Stimulated activated CD8-positive, alpha-beta memory T cell treated with anti-CD3 and anti-CD28 coated beads, Interleukin-7, amount 100 ng/mL, for 48 hours (primary cell): ENCODE measurements at places on chromosomes 16 and 17.

GRCh38 chr16:12259651-12260050 lies 283.1 kb downstream of the SNX29 start:
- no peak for DNase-seq

DNA sequence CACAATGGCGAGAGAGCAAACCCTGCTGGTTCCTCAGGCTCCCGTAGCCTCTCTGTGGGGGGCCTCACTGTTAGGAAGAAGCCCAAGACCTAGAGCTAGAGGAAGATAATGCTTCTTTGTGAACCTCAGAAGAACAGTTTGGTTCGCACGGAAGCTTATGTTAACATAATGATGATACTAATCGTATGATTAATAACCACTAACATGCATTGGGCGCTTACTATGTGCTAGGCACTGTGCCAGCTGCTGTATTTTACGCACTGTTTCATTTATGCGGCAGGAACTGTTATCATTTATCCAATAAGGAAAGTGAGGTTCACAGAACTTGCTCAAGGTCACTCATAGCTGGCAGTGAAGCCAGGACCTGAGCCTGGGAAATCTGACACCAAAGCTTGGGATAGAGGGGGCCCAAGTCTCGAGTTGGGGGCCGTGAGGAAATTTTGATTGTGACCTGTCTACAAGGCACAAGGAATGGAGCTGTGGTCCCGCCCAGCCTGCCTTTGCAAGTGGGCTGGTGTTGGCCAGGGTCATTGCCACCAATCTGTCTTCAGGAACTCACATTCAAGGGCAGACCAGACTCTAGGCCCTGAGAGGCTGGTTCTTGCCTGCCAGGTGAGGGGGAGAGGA lies 6.8 kb downstream of the PRCD start:
- no peak for DNase-seq

DNA sequence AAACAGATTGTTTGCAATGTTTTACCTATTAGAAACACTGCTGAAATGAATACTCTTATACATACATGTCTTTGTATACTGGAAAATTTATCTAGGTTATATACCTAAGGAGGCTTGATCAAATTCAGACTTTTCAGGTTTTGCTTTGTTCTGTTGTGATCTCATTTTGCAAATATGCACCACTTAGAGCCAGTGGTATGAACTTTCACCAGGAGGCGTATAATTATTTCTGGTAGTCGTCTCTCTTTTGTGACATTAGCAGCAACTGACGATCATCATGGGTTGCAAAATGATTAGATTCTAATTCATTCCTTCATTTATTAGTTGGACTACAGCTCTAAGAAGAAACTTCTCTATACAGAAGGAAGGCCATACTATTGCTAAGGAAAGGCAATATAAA lies 26.9 kb downstream of the AP1G1 start:
- no peak for DNase-seq

GRCh38 chr17:79361873-79362771 lies 248.7 kb downstream of the RBFOX3 start:
- no peak for DNase-seq

DNA sequence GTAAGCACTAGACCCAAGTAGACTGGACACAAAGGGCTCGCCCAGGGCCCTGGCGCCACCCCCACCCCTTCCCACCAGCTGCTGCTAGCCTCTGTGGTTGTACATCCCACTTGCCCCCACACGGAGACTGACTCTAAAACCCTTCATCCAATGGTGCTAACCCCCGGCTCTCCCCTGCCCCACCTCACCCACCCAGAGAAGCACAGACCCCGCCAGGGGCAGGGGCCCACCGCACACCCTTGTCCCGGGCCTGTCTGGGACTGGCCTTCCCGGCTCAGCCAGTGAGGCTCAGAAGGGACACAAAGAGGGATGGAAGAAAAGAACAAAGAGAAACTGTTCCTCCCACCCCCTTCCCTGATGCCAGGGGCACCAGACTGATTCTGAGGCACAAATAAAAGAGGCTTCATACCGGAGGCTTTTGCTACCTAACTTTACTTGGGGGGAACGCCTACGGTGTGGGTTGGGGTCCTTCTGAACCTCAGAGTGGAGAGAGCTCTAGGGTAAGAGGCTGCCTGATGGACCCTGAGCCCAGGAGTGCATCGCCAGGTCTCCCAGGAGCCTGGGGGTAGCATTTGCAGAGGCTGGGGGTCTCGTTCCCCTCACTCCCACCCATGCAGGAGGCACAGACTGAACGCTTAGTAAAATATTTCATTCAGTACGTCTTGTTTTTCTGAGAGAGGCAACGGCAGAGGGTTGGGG lies 8.2 kb downstream of the CORO6 start:
- no peak for DNase-seq

GRCh38 chr17:12789481-12790248 lies at the start of gene ARHGAP44:
Gene ARHGAP44, plus strand, starts transcription at chr17:12789498. Its CDS starts 341 bp downstream, at chr17:12789839.
- DNase-seq, result no peak

- DNase-seq, result no peak
Observed at GRCh38 chr17:49850772-49851386, 3.0 kb upstream of the TAC4 start.

GRCh38 chr16:56319376-56319775 lies 106.0 kb downstream of the AMFR start:
- DNase-seq, result no peak

GRCh38 chr17:52110923-52111581 lies 47.5 kb downstream of the CA10 start:
- DNase-seq, result no peak

GRCh38 chr16:25699069-25699468 lies 7.3 kb downstream of the HS3ST4 start:
- DNase-seq, result no peak

GRCh38 chr17:72745241-72745640 lies 347.2 kb downstream of the SLC39A11 start:
- no peak for DNase-seq

DNA sequence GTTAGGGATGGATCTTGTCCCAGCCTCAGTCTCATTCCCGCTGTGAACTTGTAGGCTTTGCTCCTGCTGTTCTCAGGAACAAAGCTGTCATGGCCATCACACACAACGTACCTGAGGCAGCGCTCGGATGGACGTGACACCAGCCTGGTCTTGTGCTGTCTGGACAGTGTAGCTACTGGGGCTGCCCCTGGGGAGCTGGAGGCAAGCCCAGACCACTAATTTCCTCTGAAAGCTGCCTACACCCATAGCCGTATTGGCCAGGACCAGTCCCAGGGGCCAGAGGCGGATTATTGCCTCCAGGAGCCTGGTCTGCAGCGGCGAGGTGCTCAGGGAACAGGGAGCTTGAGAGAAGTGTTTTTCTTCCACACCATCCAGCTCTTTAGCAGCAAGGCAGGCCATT lies 11.7 kb downstream of the ZNHIT3 start:
- DNase-seq, result no peak

GRCh38 chr17:46942441-46943217 lies 19.7 kb downstream of the GOSR2 start:
- DNase-seq, result no peak

DNA sequence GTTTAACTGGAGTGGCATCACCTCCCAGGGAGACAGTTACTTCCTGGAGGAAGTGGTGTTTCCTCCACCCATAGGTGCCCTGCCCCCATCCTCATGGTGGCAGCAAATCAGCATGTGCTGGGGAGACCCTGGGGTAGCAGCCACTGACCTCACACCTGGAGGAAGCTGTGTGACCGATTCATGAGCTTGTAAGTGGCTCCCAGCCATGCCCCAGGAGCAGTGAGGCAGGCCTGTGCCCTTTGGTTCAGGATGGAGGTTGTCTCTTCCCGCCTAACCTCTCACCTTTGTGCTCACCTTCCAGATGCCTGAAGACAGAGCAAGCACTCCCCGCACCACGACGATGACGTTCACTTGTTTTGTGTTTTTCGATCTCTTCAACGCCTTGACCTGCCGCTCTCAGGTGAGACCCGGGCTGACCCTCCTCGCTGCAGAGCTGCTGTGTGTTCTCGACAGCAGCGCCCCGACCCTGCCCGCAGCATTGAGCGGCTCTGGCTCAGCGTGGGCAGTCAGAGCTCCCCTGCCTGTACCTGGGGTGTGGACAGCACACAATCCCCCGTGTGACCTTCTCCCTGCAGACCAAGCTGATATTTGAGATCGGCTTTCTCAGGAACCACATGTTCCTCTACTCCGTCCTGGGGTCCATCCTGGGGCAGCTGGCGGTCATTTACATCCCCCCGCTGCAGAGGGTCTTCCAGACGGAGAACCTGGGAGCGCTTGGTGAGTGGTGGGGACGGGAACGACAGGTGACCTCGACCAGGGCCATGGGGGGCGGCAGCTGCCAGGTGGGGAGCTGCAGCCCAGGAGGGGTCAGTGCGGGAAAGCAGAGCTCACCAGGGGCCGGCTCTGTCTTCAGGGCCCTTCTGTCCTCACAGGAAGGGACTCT lies 42.8 kb downstream of the MEAK7 start:
- DNase-seq, result no peak

- no peak for DNase-seq
Observed at GRCh38 chr17:2374549-2375285, 26.1 kb downstream of the MNT start.

DNA sequence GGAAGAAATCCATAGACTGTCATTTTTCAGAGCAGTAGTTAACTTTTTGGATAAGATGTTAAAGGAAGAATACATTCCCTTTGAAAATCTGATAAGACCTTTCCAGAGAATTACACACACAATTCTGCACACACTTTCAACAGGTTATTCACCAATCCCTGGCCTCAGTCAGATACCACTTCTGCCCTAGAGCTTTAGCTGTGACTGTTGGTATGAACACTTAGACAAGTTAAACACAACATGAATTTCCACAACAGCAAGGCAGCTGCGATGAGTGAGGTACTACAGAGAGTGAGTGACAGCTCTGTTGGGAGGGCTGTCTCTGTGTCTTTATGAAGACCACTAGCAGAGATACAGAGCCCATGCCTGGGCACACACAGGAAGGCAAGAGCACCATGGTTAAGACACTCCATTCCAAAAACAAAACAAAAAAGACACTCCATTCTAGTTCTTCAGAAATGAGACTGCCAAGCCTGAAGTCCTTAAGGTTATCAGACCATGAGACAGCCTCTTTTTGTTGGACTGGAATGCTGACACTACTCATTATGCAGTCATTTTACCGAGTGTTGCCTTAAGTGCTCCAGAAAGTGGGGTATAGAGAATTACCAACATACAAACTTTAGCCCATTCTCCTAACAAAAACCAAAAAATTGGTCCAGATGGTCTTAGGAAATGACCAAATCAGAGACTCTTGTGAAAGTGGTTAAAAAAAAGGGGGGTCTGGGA lies 42.4 kb downstream of the TOM1L2 start:
- DNase-seq, result no peak

DNA sequence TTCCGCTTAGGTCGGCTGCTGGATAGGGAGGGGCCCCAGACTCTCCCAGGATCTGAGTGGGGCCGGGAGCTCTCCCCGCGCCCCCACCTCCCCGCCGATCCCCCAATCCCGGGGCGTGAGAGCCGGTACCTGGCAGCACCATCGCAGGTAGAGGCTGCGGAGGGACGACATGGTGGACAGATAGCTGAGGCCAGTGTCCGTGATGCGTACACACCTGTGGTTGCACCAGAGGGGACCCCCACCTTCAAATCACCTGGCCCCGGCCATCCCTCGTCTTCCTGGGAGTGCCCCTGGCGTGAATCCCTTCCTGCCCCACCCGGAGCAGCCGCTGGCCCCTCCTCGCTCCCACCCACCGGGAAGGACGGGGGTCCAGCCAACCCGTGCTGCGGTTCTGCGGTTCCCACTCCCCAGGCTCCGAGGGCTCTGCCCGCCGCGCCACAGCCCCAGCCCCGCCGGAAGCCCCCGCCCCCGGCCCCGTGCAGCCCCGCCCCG lies 4.7 kb upstream of the WDR24 start:
- no peak for DNase-seq

DNA sequence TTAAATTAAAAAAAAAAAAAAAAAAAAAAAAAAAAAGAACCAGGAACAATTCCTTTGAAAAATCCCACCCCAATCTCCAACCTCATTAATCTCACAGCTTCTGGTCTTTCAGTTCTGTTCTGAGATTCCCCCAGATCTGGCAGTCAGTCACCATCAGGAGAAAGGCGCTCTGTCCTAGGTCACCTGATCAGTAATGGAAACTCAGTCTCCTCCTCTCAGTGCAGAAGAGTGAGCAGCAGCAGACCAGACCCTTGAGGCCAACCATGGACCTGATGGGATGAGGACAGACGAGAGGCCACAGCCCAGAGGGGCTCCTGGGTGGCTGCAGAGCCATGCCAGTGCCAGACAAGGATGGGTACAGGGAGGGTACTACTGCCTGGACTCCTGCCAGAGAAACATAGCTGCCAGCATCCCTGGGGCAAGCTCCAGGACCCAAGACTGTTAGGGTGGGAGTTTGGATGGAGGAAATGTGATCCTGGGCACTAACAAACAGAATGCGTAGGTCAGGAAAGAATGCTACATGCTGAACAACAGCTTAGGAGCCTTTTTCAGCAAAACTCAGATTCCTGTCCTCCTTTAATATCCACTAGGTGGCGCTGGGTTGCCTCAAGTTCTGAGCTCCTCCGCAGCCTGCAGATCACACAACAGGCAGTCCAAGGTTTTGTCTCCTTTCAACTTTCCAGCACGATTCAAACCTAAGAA lies 28.7 kb downstream of the MPG start:
- no peak for DNase-seq
